ENCODE measurements at places on chromosomes 7 and 10. TPM values are rescaled to one million over a fixed set of nuclear protein-coding genes. Genes with fewer than 3 reads are reported as not detected.

Gene CNPY1
- total RNA-seq, result not detected

Gene CHN2
- total RNA-seq, result not detected

Gene SPDYE16
- 0.22 TPM for total RNA-seq

Gene TPK1
- total RNA-seq, result 0.27 TPM

Gene OR2A5
- total RNA-seq, result not detected

Gene ADRB1
- total RNA-seq, result 0.52 TPM

- DNase-seq, result no peak
These were observed 35.1 kb upstream of the AKR1C2 start for GRCh38 chr10:5038733-5039132.

GRCh38 chr7:50212666-50213621, 91.6 kb upstream of the IKZF1 start:
- DNase-seq, result no peak

GRCh38 chr10:119306514-119306951, 99.2 kb downstream of the GRK5 start:
- DNase-seq, result peak; percentile 46

DNA sequence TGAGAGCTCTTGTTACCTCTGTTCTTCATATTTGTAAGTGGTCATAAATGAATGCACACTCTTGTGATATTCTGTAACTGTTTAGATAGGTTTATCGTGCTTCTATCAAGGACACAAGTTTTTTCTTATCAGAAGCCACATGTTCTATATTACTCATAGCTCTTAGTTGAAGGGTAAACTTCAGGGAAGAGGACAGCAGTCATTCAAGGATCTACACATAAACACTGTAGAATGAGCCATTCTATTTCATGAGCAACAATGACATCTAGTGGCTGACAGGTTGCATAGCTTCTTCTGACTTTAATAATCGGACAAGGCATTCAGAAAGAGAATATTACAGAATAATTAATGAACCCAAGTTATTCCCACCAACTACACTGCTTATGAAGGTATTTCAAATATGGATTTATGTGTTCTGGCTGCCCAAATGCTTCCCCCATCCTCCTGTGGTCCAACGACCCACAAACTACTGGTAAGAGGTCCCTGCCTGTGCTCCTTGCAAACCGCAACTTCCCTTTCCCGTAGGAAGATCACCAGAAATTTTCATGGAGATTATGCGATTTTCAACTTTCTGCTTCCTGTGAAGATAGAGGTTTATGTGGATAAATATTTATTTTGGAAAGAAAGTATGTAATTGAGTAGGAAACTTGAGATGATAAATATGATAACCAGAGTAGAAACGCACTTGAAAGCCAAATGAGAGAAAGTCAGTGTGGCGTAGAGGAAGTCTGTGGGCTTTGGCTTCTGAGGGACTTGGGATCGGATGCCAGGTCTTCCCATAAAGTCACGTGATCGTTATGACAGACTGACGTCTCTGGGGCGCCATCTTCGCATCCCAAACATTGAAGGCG, 16.8 kb upstream of the ABCB5 start:
- peak; percentile 60 for DNase-seq

DNA sequence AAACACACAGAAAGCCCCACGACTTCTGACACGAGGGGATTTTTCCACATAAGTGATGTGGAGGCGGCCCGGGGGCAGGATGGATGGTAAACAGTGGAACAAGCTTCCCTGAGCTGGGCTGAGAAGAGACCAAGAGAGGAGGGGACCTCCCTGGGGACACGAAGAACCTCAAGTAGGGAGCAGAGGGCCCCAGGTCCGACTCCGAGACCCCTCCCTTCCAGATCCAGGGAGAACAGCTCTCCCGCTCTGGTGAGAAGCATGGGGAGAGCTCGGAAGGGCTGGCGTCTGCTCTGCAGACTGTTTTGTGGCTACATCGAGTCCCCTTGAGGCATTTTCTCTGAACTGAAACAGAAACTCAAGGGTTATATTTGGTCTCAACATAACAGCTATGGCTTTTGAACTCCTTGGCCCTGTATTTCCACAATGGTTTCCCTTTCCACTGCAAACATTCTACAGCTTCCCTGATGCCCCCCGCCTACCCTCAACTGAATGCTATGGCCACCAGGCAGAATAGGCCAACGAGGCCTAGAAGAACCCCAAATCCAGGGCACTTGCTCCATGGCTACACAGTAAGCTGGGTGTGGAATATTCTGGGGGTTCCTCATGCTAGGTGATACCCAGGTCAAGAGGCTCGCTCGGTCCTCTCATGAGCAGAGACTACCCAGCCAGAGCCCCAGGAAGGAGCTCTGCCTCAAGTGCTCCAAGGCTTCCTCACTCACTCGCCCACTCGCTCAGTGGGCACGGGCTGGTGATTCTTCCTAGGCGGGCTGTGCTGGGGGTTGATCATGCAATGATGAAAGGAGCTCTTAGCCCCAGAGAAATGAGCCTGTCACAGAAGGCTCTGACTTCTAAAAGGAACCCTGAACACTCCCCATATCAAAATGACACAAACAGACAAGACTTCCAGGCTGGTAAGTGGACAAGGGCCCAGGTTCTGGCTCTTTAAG, 47.5 kb downstream of the FAM53B start:
- DNase-seq, result no peak

GRCh38 chr10:48944171-48944570, 4.5 kb upstream of the LRRC18 start:
- no peak for DNase-seq

- DNase-seq, result peak; percentile 57
These were observed 28.6 kb upstream of the SLC16A12 start for GRCh38 chr10:89563861-89564478.

- no peak for DNase-seq
These were observed 716.8 kb upstream of the LRRTM3 start for GRCh38 chr10:66209025-66209424.

- DNase-seq, result peak; percentile 59
These were observed 94.6 kb upstream of the MACROH2A2 start for GRCh38 chr10:69957886-69958555.

DNA sequence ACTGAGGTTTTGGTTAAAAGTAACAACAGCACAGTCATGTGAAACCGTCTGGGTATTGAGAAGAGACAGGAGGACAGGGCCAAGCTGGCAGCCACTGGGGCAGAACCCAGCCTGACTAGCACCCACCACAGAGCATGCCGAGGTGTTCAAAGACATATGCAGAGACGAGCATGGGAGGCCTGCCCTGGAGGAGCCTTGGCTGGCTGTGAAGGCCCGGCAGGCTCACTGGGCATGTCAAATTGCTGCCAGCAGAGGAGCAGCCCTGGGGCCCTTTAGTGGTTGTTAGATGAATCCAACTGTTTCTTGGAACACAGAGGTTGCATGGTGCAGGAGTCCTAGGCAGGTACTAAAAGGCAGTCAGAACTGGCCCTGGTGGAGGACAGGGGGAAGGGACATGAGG, 5.0 kb upstream of the GDF2 start:
- DNase-seq, result no peak

DNA sequence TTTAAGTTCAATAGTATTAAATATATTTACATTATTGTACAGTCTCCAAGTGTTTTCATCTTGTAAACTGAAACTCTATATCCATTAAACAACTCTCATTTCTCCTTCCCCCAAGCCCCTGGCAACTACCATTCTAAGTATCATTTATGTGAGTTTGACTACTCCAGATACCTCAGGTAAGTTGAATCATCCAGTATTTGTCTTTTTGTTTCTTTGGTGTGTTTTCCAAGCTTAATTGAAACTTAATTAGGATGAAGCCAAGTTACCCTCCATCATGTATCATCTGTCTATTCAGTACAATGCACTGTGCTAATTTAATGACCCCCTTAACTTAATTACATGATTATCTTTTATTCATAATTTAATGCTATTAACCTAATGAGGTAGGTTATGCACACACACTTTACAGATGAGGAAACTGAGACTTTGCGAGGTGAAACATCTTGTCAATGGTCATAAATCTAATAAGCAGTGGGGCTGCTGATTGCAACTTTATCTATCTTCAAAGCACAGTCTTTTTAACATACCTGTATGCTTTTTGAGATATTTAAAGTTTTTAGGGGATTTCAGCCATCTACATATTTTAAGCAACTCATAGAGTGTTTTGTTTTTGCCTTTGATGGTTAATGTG, 663 bp downstream of the MACC1 start:
- no peak for DNase-seq

DNA sequence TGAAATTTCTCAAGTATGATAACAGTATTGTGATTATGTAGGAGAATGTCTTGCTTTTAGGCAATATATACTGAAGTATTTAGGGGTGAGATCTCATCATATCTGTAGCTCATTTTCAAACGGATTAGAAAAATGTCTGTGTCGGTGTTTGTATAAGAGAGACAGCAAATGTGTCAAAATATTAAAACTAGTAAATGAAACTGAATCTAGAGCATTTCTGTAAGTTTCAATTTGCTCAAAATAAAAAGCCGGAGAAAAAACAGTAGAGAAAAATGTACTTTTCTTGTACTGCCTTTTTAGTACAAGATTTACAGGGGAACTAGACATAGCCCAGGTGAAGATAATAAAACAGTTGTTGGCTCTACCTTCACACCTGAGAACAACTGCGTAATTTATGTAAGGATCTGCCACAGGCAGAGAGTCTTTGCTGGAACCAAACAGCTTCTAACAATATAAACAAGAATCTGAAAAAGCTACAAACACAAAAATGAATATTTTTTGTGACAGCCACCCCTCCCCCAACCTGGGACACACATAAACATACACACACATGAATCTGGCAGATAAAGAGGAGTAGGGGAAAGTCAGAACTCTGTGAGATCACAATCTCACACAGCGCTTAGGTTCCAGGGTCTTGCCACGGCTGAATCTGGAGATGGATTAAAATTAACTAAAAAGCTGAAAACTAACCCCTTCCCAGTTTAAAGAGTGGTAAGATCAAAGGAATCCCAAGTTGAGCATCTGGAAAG, 153.3 kb downstream of the AVL9 start:
- DNase-seq, result no peak

- DNase-seq, result peak; percentile 5
These were observed 1119.8 kb upstream of the LRRTM3 start for GRCh38 chr10:65805993-65806392.

DNA sequence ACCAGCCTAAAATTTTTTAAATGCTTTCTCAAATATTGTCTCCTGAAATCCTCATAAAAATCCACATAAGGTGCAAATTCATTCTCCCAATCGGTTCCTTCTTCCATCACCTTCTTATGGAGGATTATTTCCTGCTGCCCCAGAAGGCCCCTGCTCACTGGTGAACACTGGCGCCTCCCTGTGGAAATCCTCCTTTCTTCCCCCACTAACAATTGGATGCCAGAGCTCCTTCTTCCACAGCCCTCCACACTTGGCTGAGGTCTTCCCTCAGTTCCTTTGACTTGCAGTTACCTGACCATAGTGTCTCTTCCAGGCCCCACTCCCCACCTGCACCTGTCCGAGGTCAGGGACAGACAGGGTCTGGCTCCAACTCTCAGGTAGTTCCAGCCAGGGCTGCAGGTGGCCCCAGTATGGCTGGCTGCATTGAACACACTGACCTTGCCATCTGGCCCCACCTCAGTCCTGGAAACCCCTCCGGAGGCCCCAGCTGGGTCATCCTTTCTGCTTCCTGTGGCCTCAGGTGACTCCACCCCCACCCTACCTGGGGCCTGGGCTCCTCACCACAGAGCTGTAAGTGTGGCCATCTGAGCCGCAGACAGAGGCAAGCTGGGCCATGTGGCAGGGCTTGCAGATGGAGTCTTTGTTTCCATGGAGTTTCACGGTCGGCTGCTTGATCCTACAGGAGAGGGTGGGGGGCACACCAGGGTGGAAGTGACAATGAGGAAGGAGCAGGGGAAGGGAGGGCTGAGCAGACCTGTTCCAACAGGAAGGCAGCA, 18.4 kb downstream of the SPOCK2 start:
- no peak for DNase-seq

- no peak for DNase-seq
These were observed 107.5 kb downstream of the ITGB8 start for GRCh38 chr7:20438248-20438647.

DNA sequence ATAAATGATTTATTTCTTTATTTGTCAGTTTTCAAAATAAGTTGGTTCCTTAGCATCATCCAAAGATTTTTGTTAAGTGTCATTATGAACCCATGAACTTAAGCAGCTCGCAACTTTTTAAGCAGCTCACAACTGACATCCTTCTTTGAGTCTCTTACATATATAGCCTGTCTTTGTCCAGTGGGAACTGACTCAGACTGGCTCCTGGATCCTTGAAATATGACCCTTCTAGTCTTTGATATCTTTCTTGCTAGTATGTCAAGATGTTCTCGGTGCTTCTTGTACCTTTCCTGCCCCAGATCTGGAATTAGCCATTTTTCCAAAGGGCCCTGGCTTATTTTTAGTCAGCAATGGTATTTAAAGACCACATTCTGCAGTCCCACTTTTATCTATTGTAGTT, 53.9 kb upstream of the ARID5B start:
- DNase-seq, result peak; percentile 40

GRCh38 chr7:106140406-106141173, 28.5 kb upstream of the SYPL1 start:
- no peak for DNase-seq

- DNase-seq, result no peak
These were observed 259.0 kb downstream of the ADRA2A start for GRCh38 chr10:111335826-111336225.

DNA sequence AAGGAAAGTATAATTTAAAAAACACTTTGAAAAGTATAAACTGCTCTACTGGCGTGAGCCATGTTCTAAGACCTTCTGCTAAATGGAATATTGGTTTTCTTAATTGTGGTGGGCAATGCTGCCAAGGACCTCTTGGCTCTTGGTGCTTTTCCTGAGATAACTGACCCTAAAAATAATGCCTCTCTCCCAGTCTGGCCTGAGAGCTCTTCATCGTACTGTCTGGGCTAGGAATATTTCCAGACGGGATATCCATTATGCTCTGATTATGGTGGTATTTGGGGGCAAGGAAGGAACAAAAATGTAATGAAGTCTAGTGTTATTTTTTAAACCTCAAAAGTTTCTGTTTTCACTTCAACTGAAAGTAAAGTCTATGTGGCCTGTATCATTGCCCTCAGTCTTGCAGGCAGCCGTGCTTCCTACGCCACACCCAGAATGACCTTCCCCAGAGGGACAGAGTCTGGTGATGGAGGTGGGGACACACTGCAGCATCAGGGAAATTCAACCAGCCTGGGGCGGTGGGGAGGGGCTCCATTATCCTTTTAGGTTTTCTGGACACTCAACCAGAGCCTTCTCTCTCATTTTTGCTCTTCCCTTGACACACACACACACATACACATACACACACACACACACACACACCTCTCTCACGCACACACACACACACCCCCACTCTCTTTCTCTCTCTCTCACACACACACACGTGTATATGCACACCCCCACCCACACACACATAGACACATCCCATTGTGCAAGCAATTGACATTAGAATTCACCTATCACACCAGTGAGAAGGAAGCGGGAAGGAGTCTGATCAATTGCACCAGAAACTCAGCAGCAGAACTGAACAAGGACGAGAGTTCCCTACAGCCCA, 99.6 kb downstream of the LRRC18 start:
- no peak for DNase-seq

- no peak for DNase-seq
These were observed 112.3 kb downstream of the SFMBT2 start for GRCh38 chr10:7298495-7298894.

- no peak for DNase-seq
These were observed 17.9 kb downstream of the JCAD start for GRCh38 chr10:30041196-30042105.

Measured in M059J (cell line).